IPS DF 6.9 (cell line): ENCODE measurements at places on chromosomes 7 and 10.

DNA sequence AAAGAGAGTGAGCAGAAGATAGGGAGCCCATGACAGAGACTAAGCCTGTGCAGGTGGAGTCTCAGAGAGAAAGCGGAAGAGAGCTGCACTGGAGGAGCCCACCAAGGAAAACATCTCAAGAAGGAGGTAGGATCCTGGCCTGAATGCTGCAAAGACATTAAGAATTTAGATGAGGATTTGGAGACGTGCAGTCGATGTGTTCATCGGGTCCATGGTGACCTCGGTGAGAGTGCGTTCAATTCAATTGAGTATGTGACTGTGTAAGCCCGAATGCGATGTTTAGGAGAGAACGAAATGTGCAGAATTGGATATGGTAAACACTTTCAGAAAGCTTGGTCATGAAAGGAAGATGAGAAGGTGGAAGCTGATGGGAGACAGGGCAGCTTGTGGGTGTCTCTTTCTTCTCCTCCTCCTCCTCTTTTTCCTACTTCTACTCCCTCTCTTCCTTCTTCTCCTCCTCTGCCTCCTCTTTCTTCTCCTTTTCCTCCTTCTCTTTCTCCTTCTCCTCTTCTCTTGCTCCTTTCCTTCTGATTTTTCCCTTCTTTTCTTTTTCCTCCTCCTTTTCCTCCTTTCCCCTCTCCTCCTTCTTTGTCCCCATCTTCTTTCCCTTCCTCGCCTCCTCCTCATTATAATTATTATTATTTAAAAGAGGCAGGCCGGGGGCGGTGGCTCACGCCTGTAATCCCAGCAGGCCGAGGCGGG lies 276.0 kb downstream of the RPS24 start:
- DNase-seq, result no peak

DNA sequence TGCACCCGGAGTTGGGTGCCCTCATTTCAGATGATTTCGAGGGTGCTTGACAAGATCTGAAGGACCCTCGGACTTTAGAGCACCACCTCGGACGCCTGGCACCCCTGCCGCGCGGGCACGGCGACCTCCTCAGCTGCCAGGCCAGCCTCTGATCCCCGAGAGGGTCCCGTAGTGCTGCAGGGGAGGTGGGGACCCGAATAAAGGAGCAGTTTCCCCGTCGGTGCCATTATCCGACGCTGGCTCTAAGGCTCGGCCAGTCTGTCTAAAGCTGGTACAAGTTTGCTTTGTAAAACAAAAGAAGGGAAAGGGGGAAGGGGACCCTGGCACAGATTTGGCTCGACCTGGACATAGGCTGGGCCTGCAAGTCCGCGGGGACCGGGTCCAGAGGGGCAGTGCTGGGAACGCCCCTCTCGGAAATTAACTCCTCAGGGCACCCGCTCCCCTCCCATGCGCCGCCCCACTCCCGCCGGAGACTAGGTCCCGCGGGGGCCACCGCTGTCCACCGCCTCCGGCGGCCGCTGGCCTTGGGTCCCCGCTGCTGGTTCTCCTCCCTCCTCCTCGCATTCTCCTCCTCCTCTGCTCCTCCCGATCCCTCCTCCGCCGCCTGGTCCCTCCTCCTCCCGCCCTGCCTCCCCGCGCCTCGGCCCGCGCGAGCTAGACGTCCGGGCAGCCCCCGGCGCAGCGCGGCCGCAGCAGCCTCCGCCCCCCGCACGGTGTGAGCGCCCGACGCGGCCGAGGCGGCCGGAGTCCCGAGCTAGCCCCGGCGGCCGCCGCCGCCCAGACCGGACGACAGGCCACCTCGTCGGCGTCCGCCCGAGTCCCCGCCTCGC lies at the start of gene EGFR:
EGFR (plus strand) TSS at position 657 of the 830 bp plus-strand sequence. CDS start 261 bp downstream, outside the sequence.
- DNase-seq, result no peak

- DNase-seq, result no peak
Observed at GRCh38 chr7:91683823-91684222, 196.7 kb downstream of the MTERF1 start.

GRCh38 chr7:66920256-66920655 lies 769 bp upstream of the TMEM248 start:
- DNase-seq, result no peak

- DNase-seq, result no peak
Observed at GRCh38 chr7:151125470-151125845, 39.2 kb downstream of the AGAP3 start.

DNA sequence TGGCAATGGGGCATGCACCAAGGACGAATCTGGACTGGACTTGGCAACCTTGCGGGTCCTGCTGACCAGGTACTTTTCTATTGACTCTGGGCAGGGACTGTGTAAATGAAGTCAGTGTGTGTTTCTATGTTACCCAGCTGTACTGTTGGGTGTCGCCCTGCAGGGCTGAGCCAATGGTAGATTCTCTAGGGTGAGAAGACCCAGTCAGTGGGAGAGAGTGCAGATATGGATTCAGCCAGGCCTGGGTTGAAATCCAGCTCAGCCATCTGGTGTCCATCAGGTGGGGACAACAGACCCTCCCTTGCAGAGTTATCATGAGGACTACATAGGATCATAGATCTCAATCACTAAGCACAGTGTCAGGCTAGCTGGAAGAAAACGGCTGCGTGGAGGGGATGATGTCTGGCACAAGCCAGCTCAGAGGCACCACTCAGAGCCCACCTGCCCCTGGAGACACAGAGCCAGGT lies 4.9 kb upstream of the PPIF start:
- no peak for DNase-seq

- DNase-seq, result no peak
Observed at GRCh38 chr10:23422003-23422411, 16.9 kb upstream of the OTUD1 start.

GRCh38 chr10:104040382-104040781 lies 45.3 kb downstream of the COL17A1 start:
- DNase-seq, result no peak

GRCh38 chr7:44515590-44516268 lies 25.3 kb upstream of the NUDCD3 start:
- DNase-seq, result no peak

DNA sequence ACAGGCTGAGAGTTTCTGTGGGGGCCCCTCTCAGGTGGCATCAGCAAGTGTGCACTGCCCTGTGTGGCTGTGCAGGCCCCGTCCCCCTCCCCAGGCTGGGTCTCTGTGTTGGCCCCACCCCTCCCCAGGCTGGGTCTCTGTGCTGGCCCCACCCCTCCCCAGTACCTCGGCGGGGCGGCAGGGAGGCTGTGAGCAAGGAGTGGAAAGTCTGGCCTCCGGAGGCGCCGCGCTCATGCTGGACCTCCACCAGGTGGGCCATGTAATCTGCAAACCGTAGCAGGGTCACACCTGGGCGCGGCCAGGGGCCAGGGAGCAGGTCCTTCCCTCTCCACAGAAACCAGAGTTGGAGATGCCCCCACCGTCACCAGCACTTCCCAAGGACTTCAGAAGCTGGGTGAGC lies 21.4 kb upstream of the MICALL2 start:
- DNase-seq, result no peak

DNA sequence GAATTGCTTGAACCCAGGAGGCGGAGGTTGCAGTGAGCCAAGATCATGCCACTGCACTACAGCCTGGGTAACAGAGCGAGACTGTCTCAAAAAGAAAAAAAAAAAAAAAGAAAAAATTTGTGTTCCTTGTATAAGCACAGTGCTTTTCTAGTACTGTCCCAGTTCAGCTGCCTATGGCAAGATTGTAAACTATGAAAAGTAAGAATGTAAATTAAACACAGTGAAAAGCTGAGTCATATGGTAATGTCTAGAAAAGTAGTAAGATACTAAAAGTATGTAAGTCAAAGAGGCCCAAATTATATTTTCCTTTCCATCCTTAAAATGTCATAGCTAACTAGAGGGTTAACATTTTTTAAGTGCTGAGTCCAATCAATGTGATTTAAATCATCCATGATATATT lies 42.8 kb downstream of the RBM20 start:
- DNase-seq, result no peak

DNA sequence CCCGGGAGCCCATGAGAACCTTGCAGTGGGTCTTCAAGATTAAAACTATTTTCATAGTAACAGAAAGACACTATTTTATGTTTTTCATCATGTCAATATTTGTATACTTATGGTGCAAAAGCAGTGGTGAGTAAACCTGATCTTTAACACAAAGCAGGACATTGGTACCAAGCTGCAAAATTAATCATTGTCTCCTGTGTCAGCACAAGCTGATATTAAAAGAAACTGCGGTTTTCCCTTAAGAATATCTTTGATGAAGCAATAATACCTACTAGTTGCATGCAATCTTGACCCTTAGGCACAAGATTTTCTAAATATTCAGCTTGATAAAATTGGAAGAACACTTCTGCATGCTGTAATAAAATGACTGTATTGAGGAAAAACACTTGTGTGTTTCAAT lies 121.7 kb downstream of the MDFIC start:
- DNase-seq, result no peak

- no peak for DNase-seq
Observed at GRCh38 chr10:11328264-11329061, 283.0 kb downstream of the USP6NL start.

- DNase-seq, result no peak
Observed at GRCh38 chr7:81692146-81692905, 77.5 kb downstream of the HGF start.

GRCh38 chr10:30028006-30028737 lies 31.2 kb downstream of the JCAD start:
- DNase-seq, result no peak

DNA sequence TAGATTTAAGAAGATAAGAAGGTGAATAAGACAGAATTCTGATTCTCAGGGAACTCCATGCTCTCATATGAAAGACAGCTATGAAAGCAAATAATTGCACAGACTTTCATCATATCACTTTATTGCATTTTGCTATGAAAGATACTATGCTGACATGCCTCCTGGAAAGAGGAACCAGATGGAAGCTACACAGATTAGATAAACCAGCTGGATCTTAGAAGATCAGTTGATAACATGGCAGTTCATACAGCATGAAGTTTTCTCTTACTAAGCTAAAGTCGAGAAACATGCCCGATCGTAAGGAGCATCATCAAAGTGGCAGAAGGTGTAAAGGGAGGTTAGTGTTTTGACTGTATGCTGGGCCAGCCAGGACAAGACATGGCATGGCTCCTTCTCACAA lies 112.5 kb upstream of the DPP6 start:
- no peak for DNase-seq

DNA sequence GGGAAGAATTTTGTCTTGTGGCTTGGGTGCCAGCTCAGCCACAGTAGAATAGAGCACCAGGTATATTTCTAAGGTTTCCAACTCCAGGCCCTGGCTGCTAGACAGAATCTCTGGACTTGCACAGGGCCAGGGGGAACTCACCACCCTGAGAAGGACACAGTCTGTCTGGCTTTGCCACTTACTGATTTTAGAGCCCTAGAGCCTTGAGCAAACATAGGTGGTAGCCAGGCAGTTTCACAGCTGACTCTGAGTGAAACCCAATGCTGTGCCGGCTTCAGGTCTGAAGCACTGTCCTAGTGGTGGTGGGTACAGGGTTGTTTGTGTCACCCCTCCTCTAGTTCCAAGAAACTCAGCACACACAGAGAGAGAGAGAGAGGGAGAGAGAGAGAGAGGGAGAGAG lies 81.6 kb downstream of the TES start:
- DNase-seq, result no peak

- no peak for DNase-seq
Observed at GRCh38 chr10:71649631-71650030, 69.9 kb downstream of the C10orf105 start.

DNA sequence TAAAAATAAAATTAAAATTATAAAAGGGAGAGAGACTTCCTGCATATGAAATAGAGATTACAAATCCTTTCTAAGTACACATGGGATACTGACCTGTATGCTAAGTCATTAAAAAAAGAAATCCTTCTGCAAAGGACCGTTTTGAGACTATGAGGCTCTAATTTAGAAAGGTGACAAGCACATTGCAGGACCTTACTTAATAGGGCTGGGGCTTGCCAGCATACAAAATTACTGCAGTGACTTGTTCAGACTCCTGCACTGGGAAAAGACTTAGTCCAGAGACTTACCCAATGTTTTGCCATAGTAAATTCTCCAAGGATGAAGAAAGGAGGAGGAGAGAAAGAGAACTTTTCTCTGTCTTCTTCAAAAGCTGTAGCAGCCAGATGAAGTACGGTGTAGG lies 193.6 kb downstream of the KCNMA1 start:
- no peak for DNase-seq

- no peak for DNase-seq
Observed at GRCh38 chr7:34043461-34044305, 138.3 kb downstream of the BMPER start.

- no peak for DNase-seq
Observed at GRCh38 chr7:50664461-50664922, 99.3 kb upstream of the DDC start.

- no peak for DNase-seq
Observed at GRCh38 chr10:124340033-124340760, 78.5 kb downstream of the OAT start.

DNA sequence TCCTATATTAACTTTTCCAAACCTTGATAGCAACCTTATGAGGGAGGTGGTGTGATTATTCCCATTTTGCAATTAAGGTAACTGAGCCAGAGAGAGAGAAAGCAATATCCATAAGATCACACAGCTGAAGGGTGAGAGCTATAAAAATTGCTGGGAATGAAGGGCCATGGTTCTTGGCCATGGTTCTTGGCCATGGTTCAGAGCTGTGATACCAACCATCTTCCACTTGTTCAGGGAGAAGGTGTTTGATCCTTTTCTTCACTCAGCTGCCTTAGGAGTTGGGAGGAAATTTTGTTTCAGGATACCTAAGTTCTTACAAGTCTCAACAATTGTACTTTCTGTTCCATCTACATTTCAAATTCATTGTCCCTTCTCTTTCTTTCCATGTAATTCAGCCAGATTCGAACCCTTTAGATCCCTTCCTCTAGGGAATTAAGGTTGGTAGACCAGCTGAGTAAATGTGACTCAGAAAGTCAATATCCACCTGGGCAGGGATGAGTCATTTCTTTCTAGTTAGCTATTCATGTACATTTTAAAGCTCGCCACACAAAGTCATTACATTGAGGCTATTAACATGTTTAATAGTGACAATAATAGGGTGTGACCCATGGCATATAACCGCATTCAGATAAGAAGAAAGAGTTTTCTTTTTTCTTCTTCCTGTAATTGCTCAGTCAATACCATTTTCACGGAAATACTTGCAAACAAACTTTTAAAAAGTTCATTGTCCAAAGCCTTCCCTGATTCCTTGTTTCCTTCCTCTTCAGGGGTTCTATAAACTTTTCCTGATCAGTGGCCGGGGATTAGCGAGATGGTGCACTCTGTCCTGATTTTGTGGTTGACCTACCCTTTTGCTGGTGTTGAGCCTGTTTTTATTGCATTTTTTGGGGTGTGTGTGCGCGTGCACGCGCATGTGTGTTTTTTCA lies 143.4 kb downstream of the TCF7L2 start:
- no peak for DNase-seq

DNA sequence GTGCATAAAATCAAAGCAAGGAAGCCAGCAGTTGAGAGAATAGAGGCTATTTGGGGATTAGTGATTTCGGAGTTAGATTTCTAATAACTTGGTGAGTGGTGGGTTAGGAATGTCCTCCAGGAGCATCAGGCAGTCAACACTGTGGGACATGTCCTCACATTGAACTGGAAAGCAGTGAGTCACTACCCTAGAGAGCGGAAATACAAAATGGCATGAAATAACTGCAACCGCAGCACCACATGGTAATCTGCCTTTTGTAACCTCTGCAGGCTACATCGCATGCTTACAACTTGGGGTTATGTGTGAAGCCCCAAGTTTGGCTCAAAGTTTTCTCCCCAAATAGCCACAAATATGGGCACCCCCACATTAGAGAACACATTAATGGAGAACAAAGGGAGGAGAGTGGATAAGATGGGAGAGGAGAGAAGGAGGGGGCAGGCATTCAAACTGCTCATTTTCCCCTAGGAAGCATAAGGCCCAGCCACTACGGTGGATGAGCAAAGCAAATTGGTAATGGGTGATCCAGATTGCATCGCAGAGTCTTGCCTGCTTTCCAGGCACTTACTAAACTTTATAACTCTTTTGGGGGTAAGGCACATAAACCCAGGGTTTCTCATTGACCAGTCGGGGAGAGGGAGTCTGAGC lies 22.0 kb upstream of the SLF2 start:
- DNase-seq, result no peak
